Upper lobe of right lung (tissue), 1 donor: ENCODE measurements at places on chromosomes 3 and 15. TPM values are rescaled to one million over a fixed set of nuclear protein-coding genes. Genes with fewer than 3 reads are reported as not detected.

DNA sequence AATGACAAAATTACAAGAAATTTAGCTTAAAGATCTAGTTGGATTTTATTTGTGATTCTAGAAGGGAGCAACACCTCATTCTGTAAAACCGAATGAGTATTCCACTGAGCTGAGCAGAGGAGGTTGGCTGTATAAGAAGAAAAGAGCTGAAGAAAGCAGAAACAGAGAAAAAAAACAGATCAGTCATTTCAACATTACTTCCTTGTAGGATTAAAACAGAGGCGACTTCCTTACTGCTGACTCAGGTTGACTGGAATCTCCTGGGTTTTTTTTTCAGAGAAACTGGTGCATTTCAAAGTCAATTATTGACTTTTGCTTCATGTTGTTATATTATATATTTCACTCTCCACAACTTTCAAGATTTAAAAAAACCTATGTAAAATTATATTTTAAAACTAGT is 368.1 kb upstream of the UBE2E2 start:
- no peak for DNase-seq

- DNase-seq = no peak
Observed at GRCh38 chr3:180185650-180186049, 148.9 kb upstream of the PEX5L start.

DNA sequence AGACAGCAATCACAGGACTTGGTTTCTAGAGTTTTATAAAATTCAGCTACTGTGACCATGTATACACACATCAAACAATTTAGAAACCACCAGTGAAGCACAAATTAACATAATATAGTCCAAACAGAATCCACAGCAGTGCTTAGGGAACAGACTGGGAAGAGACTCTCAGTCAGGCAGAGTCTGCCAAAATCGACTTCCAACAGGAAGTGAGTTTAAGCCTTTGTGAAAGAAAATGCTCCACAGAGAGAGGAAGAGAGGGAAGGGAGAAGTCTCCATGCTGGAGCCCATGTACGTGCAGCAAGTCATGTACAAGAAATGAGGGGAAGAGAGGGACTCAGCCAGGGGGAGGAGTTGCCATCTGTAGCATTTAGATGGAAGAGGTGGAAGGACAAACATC is 172.6 kb downstream of the IL5RA start:
- DNase-seq = no peak

- no peak for DNase-seq
Observed at GRCh38 chr3:45631486-45631885, 36.9 kb downstream of the LIMD1 start.

DNA sequence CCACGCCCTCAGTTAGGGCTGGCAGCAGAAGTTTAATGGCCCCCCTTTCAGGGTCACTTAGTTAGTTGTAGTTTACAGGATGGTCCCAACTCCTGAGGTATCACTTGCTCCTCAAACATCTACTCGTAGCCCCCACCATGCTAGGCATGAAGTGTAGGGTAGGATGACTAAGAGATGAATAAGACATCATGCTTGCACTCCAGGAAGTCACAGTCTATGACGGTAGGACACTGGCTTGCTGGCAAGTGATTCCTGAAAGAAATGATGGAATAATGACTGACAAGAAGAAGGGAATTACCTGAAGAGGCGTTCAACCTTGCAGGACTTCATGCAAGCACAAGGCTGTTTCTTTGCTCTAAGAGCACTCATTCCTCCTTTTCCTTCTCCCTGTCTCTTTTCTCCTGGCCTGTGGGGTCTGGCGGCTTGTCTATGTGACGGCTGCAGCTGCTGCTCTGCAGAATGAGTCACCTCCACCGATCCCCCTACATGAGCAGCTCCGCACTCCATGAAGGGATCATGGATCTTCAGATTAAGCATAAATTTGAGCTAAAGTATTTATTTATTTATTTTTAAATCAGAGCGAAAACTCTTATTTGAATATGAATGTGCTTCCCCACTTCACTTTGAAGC is 82.9 kb upstream of the BOC start:
- DNase-seq = no peak

GRCh38 chr15:80418892-80419537 is 14.8 kb downstream of the ARNT2 start:
- no peak for DNase-seq

GRCh38 chr3:7367968-7368367 is 507.1 kb downstream of the GRM7 start:
- DNase-seq = no peak

- DNase-seq = no peak
Observed at GRCh38 chr3:39166134-39166710, 12.8 kb upstream of the CSRNP1 start.

GRCh38 chr3:175869404-175869803 is 1010.3 kb downstream of the NAALADL2 start:
- DNase-seq = no peak

- DNase-seq = no peak
Observed at GRCh38 chr15:71532994-71533393, 277.4 kb upstream of the NR2E3 start.

- no peak for DNase-seq
Observed at GRCh38 chr3:1346386-1346785, 253.6 kb downstream of the CNTN6 start.

DNA sequence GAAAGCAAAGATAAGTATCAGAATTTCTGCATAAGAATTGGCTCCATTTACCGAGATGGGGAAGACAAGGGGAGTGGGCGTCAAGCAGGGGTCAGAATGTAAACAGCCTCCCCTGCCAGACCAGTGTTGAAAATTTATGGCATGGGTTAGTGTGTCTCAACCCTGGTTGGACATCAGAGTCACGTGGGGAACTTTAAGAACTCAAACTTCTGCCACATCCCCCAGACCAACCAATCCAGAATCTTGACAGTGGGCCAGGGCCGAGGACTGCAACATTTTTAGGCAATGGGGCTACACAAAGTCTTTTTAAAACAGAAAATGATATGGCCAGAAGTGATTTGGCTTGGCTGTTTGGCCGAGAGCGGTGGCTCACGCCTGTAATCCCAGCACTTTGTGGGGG is 14.3 kb upstream of the MASP1 start:
- no peak for DNase-seq

DNA sequence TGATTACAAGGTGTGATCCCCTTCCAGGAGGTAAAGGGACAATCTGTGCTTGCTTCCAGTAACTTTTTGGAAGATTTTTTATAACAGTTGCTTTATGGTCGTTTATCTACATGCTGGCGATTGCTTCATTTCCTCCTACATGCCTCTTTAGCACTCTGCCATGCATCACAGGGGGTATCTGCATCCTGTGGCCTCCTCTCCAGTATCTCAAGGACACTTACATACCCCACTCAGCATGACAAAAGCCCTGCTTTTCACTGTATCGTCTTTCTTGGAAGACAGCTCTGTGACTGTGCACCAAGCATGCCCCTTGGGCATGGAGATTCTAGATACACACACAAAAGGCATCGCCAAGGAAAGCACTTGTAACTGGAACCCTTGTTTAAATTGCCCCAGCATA is 25.3 kb downstream of the CAPN3 start:
- DNase-seq = no peak

- DNase-seq = no peak
Observed at GRCh38 chr15:51969728-51970127, 1.9 kb downstream of the LEO1 start.

GRCh38 chr3:103381296-103382079 is 946.7 kb downstream of the ZPLD1 start:
- no peak for DNase-seq

GRCh38 chr15:62509395-62509958 is 344.4 kb upstream of the C2CD4B start:
- no peak for DNase-seq

DNA sequence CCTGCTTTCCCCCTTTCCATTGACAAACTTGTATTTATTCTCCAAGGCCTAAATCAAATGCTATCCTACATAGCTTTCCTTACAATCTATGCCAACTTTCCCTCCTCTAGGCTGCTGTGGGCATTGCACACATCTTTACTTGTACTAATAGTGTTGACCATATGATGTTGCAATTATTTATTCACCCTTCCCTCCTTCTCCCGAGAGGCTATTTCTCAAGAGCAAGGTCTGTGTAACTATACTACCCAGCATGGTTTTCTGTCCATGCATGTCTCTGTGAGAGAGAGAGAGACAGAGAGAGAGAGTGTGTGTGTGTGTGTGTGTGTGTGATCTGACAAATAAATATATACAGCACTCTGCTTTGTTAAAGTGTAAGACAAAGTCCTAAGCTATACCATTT is 63.8 kb downstream of the GTPBP8 start:
- DNase-seq = no peak

DNA sequence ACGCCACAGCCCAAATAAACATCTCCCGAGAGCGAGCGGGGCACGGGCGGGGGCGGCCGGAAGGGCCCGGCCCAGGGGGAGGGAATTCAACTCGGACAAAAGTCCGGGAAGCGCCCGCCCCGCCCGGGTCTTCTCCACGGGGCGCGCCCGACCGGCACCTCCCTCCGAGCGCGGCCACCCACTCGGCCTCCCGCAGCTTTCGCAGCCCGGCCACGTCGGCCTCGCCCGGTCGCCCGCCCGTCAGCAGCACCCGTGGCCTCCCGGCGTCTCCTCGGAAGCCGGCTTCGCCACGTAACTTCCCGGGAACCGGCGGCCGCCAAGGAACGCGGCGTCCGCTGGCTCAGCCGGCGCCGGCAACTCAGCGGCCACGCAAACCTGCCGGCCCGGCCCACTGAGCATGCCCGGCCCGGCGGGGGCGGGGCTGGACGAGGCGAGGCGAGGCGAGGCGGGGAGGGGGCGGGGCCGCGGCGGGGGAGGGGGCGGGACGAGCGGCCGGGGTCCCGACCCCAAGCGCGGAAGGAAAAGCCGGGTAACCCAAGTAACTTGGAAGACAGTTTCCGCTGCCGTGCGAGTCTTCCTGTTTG is at the start of gene TJP1:
Gene TJP1, minus strand, starts transcription at position 369 of the 584 bp plus-strand sequence. CDS start 440 bp downstream, outside the sequence.
- peak; percentile 90 for DNase-seq

The THPO gene
- total RNA-seq = 0.20 TPM

The CERS3 gene
- not detected for total RNA-seq

The NSUN3 gene
- total RNA-seq = 18.0 TPM

The THUMPD3 gene
- 34.8 TPM for total RNA-seq

The DPPA4 gene
- total RNA-seq = not detected

The CCDC54 gene
- total RNA-seq = not detected

The FAM219B gene
- 75.4 TPM for total RNA-seq

The LRRC31 gene
- 1.7 TPM for total RNA-seq

The SLC26A6 gene
- total RNA-seq = 19.9 TPM

The STRC gene
- not detected for total RNA-seq

The PTX3 gene
- total RNA-seq = 7.2 TPM

The CD96 gene
- 9.5 TPM for total RNA-seq

The RPP14 gene
- 13.6 TPM for total RNA-seq

The ADCY5 gene
- 4.0 TPM for total RNA-seq

The IL5RA gene
- total RNA-seq = 0.69 TPM
